ENCODE measurements at places on chromosomes 7 and 10.
A peak's percentile ranks its signal among the peaks of the same experiment; 100 is the strongest.

DNA sequence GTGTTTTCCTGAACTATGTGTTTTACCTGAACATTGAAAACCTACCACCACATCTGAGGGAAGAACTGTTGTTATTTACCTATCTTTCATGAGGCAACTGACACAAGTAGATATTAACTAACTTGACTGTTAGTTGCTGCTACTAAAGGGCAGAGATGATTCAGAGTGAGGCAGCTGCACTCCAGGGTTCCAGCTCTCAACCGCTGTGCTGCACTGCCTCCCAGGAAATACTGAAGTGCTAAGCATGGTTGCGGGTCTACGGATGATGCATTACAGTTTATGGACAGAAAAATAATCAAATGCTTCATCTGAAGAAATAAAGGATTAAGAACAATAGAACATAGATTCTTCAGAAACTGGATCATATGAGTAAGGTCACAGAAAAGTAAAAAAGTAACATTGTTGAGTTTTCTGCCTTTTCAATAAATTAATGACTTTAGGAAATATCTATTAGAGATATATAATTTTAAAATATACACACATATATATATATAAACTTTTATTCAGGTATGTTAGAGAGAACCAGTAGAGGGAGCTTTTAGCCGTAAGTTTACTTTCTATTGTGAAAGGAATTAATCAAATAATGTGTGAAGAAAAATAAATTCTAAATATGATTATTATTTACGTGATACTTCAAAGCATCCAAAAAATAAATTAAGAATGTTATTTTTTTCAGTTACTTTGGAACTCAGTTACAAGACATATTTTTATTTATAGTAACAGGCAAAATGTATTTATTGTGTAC, 620.0 kb downstream of the CNTNAP2 start:
- DNase-seq: no peak

- no peak for DNase-seq
Measured at GRCh38 chr10:77501846-77502261, 135.8 kb downstream of the KCNMA1 start.

- DNase-seq: no peak
Measured at GRCh38 chr7:65338346-65338745, 35.3 kb upstream of the ZNF92 start.

DNA sequence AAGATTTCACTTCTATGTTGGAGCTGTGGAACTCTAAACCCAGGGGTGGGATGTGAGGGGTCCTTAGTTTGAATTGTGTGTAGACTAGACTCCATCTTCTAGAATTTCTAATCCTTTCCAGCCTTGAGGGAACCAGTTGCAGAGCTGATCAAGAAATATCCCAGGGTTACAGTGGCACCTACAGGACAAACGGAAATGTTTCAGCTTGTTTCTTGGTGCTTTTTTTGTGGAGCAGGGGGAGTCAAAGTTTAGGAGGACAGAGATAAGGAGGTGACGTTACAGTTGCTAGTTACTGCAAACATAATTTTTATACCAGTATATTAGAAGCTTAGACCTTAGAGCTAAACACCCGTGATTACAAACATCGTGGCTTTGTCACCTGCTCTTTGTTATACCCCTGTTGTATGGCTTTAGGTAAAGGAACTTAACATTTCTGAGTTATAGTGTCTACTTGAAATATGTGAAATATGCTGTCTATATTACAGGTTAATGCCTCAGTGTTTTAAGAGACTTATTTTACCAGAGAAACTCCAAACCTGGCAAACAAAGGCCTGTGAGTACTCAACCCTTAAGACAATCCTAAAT, 84.5 kb upstream of the DYNC1I1 start:
- no peak for DNase-seq

GRCh38 chr10:122650331-122650730, 49.3 kb downstream of the C10orf120 start:
- DNase-seq: no peak

DNA sequence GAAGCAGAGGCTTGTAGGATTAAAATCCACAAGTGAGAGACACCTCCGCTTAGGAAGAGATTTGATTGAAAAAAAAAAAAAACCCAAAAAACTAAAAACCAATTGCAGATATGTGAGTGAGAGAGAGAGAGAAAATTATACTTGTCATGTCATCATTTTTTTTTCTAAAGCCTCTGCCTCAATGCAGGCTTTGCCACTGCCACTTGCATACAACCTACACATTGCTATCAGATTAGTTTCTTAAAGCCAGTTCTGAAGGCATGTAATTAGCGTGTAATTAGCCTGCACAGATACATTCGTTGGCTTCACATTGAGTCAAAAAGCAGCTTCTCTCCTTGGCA, 86.1 kb upstream of the MTPN start:
- no peak for DNase-seq

- no peak for DNase-seq
Measured at GRCh38 chr7:1532456-1533254, 2.2 kb downstream of the MAFK start.

DNA sequence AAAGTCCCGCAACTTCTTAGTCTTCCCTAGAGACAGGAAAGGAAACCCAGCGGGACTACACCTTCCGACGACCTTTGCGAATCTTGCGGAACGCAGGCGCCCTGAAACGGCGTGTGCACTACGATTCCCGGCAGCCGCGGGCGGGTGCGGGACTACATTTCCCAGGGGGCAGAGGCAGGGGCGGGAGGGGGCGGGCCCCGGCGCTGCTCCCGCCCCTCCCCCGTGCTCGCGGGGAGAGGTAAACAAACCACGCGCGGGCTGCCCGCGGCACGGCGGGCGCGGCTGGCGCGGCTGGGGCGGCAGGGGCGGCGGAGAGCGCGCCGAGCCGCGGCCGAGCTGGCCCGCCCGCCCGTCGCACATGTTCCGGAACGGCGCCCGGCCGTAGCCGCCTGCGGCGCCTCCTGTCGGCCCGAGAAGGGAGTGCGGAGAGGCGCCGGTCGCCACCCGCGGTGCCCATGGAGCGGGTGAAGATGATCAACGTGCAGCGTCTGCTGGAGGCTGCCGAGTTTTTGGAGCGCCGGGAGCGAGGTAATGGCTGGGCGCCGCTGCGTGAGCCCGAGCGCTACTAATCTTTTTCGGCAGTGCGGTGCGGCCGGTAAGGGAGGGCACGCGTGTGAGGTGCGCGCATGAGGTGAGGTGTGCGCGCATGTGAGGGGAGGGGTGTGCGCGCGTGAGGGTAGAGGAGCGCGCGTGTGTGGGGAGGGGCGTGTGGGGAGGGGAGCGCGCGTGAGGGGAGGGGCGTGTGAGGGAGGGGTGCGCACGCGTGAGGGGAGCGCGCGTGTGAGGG, 18.5 kb downstream of the MXI1 start:
- DNase-seq: peak; percentile 93
